ENCODE measurements at places on chromosomes 2 and 18.

- H3K4me1 ChIP-seq, result no peaks in the 10 kb centered on the region
- no peaks in the 10 kb centered on the region for H3K36me3 ChIP-seq
- DNase-seq, result no peak
- H3K27ac ChIP-seq, result no peak overlapping the region
- H3K4me3 ChIP-seq, result no peak overlapping the region
Measured at GRCh38 chr2:165369131-165369897, 100.2 kb upstream of the CSRNP3 start.

DNA sequence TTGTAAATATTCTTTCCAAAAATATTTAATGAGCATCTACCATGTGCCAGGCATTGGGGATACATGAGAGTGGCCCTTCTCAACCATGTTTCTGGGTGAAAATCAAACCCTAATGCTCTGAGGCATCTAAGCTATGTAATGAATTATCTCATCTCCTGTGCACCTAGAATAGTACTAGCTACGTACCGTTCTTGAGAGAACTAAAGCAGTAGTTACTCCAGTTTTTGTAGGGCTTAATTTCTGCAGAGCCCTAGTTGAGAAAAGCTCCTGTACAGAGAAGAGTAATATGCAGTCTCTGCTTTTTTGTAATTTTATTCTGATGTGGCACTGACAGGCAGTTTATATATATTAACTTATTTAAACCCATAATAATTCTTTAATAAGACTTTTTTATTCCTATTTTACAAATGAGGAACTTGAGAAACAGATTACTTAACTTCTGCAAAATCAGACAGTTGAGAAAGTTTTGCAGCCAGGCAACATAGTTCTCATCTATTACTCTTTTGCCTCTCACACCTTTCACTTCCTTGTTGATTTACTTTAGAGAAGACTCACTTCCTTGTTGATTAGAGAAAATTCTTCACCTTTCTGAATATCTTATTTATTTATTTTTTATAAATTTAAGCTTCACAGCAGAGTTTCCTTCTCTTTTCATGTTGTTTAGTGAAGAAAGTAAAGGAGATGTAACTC is 3.1 kb downstream of the SPOPL start:
- no peaks in the 10 kb centered on the region for H3K27me3 ChIP-seq
- H3K36me3 ChIP-seq, result no peaks in the 10 kb centered on the region
- H3K4me1 ChIP-seq, result peaks cover 35% of the 10 kb centered on the region
- peak overlapping the region; percentile 26 for H3K27ac ChIP-seq
- H3K4me3 ChIP-seq, result no peak overlapping the region

GRCh38 chr18:9828506-9829396 is 57.0 kb upstream of the TXNDC2 start:
- H3K4me1 ChIP-seq, result peaks cover 25% of the 10 kb centered on the region
- H3K36me3 ChIP-seq, result no peaks in the 10 kb centered on the region
- H3K27me3 ChIP-seq, result no peaks in the 10 kb centered on the region
- DNase-seq, result no peak

- H3K4me3 ChIP-seq, result no peak overlapping the region
- no peaks in the 10 kb centered on the region for H3K36me3 ChIP-seq
- peaks cover 7% of the 10 kb centered on the region for H3K4me1 ChIP-seq
- peak; percentile 24 for DNase-seq
- H3K27me3 ChIP-seq, result peaks cover 25% of the 10 kb centered on the region
- peak overlapping the region; percentile 44 for H3K27ac ChIP-seq
Measured at GRCh38 chr18:76528477-76529432, 33.7 kb upstream of the ZNF516 start.

Measured in transverse colon (tissue), 4 donors.